ENCODE measurements at places on chromosomes 12 and 14.
A peak's percentile ranks its signal among the peaks of the same experiment; 100 is the strongest.

DNA sequence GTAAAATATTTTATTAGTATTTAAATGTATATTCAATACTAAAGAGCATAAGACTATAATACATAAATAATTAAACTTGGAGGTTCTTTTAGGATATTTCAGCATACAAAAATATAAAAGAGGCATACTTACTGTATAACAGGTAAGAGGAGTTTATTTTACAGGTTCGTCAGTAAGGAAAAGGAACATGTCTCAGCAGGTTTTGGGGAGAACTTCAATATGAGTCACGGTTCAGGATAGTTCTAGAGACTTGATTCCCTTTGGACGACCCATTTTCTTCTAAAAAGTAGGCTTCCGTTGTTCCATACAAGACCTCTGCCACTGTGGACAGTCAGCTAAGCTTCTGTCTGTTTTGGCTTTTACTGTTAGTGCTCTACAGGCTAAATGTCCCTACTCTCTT is 181.1 kb downstream of the ALX1 start:
- no peak for DNase-seq

DNA sequence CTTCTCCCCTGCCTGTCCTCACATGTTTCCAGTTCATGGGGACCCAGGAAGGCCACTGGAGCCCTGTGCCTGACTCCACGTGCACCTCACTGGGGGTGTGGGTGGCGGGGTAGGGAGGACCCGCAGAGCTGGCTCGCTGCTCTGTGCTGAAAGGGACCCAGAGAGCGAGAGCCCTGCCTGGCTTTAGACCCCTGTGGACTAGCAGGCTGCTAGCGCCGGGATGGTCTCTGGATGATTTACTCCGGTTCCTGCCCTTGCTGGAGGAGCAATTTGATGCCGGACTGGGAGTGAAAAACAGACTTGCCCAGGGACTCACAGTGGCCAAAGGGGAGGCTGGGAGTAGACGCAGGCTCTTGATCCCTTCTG is 49.0 kb downstream of the NTF3 start:
- DNase-seq: no peak

- no peak for DNase-seq
These were observed 66.6 kb downstream of the FBXL14 start for GRCh38 chr12:1527789-1528188.

- DNase-seq: no peak
These were observed 210.4 kb downstream of the KIF26A start for GRCh38 chr14:104348741-104349140.

GRCh38 chr12:49549735-49550692 is 11.2 kb downstream of the KCNH3 start:
- DNase-seq: no peak

GRCh38 chr14:51653775-51654532 is 2.2 kb downstream of the FRMD6 start:
- no peak for DNase-seq

- DNase-seq: no peak
These were observed 8.7 kb downstream of the PGAM5 start for GRCh38 chr12:132719141-132719953.

- DNase-seq: no peak
These were observed 6.4 kb downstream of the FAIM2 start for GRCh38 chr12:49897276-49897675.

DNA sequence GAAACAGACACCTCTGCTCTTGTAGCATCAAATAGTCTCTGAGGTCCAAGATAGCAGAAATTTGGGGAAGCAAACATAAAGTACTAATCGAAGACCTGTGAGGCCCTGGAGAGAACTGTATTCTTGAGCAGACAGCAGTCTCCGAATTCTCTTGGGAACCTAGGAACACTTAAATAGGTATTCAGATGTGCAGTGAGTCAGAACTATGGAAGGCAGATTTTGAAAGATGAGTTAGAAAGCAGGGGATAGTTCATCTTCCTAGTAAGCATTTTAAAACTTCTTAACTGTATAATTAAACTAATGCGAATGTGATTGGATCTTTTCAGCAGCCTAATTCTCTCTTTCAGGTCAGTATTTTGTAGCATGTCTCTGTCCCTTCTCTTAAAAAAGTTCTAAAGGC is 30.6 kb downstream of the NAA30 start:
- no peak for DNase-seq

- DNase-seq: no peak
These were observed 6.8 kb downstream of the RIN3 start for GRCh38 chr14:92520102-92521057.

DNA sequence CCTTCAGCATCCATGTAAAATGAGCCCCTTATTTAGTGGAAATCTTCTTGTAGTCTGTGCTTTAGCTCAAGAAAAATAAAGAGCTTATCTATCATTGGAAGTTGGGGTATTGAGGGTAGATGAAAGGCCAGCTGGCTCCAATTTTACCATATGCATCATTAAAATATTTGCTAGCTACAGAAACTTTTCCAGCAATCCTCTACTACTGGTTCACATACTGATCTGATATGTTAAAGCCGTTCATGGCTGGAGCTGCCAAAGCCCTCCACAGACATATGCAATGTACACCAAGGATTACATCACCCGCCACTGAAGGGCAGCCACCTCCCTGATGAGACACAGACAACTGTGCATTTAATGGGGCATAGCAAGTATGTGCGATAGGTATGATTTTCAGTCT is 1205.3 kb downstream of the GALC start:
- DNase-seq: no peak

DNA sequence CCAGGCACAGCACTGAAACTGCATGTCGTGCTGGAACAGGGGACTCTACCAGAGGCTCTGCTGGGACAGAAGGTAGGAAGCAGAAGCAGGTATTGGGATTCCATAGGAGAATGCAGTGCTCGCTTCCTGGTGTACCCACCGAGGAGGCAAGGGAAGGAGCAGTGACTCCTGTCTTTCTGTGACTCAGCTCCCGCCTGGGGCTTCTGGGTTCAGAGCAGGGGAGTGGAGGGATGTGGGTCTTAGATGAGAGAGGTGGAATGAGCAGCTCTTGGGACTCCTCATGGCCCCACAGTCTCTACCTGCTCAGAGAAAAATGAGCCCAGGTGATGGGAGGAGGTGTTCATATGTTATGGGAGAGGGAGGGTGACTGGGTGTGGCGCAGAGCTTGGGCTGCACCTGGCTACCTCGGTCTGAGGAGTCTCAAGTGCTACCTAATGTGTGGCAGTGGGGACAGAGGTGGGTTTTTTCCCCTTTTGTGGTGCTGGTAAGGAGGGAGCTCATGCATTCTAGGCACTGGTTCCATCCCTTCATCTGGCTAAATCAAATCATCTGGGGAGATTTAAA is 26.3 kb downstream of the WNT5B start:
- DNase-seq: no peak

GRCh38 chr14:100554696-100555320 is 32.4 kb downstream of the BEGAIN start:
- no peak for DNase-seq

DNA sequence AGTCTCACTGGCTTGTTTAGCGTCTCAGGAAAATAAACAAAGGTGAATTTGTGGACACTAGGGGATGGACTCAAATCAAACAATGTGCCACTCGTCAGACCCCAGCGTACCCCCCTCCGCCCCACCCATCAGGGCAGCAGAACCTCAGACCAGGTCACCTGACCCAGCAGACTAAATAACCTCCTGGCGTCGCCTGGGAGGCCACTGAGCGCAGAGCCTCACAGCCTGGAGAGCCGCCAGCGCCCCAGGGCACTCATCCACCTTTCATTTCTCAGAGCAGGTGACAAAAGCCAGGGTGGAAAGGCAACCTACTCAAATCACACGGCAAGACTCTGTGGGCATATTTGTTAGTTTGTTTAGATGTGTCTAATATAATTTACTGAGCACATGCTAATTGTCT is 100.9 kb downstream of the DICER1 start:
- DNase-seq: no peak

DNA sequence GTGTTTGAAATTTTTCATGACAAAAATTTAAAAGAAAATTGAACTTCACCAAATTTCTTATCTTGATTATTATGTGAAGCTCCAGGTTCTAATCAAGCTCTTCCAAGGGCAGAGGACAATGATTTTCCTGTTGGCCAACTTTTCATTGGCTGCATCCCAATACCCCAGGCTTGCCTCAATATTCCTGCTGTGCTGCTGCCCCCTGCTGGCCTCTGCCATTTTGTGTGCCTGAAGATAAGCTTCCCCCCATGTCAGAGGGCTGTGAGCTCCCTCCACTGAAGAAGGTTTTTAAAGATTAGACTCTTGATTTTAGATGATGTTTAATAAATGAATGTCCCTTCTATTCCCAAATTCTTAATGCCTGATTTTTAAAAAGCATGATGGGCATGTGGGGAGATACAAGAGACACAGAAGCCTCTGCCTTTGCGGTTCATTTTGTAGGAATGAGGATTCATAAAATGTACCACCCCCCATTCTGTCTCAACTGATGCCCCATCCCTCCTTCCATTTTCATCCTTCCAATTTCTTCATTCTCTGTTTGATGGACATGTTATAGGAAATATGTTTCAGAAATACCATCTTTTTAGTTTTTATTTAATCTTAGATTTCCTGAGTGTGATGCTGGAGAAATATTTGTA is 76.7 kb upstream of the RGS6 start:
- DNase-seq: peak; percentile 50

DNA sequence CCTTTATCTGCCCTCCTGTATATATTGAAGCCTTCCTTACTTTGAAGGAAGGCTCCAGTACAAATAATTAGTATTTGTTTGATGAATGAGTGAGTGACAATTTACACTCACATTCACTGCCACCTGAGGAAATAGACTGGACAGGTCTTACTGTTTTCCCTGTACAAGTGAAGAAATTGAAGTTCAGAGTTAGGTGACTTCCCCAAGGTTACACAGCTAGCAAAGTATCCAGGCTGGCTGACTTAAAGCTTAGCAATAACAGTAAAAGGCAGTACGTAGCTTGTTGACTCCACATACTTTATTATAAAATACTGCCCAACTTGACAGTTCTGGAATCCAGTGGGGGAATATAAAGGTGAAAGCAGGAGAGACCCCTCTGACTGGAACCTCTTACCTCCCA is 2.6 kb upstream of the KRT18 start:
- DNase-seq: no peak

DNA sequence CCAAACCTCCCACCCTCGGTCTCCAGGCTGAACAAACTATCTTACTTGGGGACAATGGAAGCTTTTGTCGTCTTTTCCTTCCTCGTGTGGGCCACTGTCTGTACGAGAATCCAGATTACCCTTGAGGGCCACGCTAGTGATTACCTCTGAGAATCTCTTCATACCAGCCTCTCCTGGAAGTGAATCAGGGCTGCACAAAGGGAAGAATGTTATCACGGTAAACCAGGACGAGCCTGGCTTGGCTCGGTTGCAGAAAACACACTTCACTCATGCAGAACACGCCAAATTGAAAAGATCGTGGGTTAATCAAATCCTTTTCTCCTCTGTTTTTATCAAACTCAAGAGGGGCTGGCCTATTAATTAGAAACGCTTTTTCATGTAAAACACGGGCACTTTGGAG is 51.6 kb upstream of the MYL2 start:
- no peak for DNase-seq

GRCh38 chr12:41917938-41918341 is 226.7 kb downstream of the GXYLT1 start:
- DNase-seq: no peak

DNA sequence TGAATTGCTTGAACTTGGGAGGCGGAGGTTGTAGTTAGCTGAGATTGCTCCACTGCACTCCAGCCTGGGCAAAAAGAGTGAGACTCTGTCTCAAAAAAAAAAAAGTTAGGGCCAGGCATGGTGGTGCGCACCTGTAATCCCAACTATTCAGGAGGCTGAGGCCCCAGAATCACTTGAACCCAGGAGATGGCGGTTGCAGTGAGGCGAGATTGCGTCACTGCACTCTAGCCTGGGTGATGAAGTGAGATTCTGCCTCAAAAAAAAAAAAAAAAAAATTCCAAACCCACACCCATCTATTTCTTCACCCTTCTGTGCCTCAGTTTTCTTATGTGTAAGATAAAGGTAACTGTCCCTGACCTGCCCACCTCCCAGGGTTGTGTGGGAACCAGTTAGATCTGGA is 11.0 kb upstream of the MLXIP start:
- DNase-seq: no peak

GRCh38 chr12:109588461-109589239 is 15.1 kb downstream of the MVK start:
- no peak for DNase-seq

DNA sequence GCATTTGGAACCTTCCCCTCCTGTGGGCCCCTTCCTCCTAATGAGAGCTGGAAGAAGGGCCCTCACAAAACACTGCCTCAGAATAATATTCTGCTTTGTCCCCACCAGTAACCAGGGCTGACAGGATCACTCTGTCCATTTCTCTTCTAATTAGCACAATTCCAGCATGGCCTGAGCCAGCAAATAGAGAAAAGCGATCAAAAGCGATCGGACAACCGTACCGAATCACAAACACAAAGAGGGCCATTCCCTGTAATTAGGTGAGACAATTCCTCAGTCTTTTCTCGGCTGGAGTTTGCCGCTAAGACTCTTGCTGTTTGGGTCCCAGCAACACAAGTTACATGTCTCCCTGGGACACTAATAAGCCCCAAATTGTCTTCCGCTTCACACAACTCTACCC is 35.6 kb upstream of the VSX2 start:
- no peak for DNase-seq

GRCh38 chr12:47267571-47267970 is 187.8 kb upstream of the AMIGO2 start:
- DNase-seq: no peak

DNA sequence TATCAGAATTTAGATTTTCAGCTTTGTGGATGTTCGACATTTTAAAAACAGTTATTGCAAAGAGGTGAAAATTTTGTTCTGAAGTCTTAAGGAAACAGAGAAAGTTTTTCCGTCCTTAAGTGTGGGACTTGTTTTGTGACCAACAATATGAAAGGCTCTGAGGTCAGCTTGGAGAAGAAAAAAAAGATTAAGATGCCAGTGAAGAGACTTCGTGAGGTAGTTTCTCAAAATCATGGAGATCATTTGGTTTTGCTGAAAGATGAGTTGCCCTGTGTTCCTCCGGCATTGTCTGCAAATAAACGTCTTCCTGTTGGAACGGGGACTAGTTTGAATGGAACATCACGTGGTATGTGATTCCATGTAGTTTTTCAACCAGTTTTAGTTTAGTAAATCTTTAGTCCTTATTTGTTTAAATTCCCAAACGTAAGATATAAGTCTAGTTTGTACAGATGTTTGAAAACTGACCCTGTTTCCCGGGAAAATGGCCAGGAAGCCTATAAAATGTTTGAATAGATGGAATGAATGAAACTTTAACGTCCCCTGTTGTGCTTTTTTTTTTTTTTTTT is 682 bp downstream of the KIAA0586 start:
- DNase-seq: peak; percentile 36

All from NCI-H446 treated with DMSO at 0.1 percent for 48 hours (cell line).